ENCODE measurements at places on chromosomes 13 and 19.

GRCh38 chr13:51444922-51445321 is 7.9 kb downstream of the INTS6 start:
- DNase-seq = no peak

GRCh38 chr19:5480427-5480836 is 25.2 kb downstream of the ZNRF4 start:
- peak; percentile 11 for DNase-seq

GRCh38 chr13:111632906-111633305 is 312.5 kb downstream of the TEX29 start:
- no peak for DNase-seq

GRCh38 chr19:49468746-49469447 is 5.1 kb upstream of the FLT3LG start:
- peak; percentile 99 for DNase-seq

DNA sequence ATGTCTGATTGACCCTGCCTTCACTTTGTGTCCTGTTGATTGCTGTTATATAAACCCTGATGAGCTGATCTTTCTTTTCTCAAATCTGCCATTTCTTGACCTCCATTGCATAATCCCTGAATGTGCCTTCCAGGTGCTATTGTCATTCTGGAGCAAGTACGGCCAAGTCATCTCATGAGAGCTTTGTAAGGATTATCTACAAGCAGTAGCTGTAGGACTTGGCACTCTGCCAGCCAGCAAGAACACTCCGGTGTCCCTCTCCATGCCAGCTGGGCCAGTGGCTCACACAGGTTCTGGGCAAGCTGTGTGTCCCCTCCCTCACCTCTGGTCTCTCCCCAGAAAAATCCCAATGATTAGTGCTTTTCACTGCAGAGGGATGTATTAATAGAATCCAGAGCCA is 348.1 kb downstream of the FOXO1 start:
- DNase-seq = no peak

- peak; percentile 14 for DNase-seq
These were observed 694 bp downstream of the CLN5 start for GRCh38 chr13:76992548-76993001.

- peak; percentile 26 for DNase-seq
These were observed 40.8 kb upstream of the TPP2 start for GRCh38 chr13:102555914-102556553.

DNA sequence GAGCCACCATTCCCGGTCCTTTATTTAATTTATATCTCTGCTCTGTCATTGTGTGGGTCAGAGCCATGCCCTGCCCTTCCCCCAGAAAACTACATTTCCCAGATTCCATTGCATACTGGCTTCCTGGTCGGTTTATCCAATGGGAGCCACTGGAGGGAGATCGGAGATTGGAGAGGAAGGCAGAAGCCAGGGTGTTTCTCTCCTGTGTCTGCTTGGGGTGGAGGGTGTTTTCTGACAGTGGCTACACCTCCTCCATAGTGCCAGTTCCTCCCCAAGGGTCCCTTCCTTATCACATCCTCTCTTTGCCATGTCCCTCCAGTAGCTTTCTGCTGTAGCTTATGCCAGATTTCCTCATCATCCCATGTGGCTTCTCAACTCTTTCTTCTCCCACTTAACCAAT is 19.0 kb downstream of the OLFM2 start:
- no peak for DNase-seq

DNA sequence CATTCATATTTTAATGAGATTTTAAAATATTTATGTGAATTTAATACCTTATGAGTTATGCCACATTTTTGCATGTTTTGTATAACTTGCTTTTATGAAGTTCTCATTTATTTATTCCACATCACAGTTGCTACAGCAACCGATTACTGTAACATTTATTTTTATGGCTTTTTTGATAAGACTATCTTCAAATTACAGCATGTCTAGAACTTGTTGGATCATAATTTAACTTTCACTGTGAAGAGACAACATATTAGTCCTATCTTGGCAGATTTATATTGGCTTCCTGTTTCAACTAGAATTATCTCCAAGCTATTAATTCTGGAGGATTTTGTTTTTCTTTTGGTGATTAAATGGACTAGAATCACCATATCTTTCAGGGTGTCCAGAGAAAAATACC is 793.7 kb upstream of the SLITRK5 start:
- DNase-seq = no peak

- no peak for DNase-seq
These were observed 32.4 kb downstream of the PPP1R37 start for GRCh38 chr19:45125360-45125759.

DNA sequence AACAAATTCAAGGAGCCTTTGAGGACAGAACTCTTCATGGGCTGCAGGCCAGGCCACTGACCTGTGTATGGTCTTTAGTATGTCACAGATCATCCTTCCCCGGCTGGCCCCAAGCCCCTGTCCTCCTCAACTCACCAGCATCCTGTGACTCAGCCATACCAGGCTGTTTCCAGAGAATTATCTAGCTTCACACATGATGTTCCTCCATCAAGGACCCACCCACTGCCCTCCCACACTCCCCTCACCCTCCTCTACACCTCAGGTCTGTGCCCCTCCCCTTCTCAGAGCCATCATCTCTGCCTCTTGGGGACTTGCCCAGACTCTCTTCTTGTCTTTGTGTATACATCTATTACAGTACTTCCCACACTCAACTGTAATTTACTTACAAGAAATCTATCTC is 14.7 kb downstream of the DCT start:
- DNase-seq = no peak

- no peak for DNase-seq
These were observed 1292.9 kb downstream of the PCDH9 start for GRCh38 chr13:65937251-65937650.

- no peak for DNase-seq
These were observed 38.9 kb downstream of the CAPN12 start for GRCh38 chr19:38705197-38706019.

GRCh38 chr19:38134540-38135149 is 89.4 kb downstream of the DPF1 start:
- peak; percentile 22 for DNase-seq

DNA sequence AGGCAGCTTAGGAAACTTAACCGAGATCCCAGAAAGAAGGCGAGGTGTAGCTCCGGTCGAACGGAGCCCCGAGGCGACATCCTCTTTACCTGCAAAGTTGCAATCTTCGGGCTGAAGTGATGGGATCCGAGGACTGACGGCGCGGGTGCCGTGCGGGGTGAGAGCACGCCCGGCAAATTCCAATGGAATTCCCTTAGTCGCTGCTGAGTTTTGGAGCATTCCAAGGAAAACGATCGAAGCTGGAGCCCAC is 141 bp downstream of the TRPC4 start:
- DNase-seq = no peak

GRCh38 chr13:33106656-33107360 is 90.6 kb downstream of the KL start:
- DNase-seq = no peak

DNA sequence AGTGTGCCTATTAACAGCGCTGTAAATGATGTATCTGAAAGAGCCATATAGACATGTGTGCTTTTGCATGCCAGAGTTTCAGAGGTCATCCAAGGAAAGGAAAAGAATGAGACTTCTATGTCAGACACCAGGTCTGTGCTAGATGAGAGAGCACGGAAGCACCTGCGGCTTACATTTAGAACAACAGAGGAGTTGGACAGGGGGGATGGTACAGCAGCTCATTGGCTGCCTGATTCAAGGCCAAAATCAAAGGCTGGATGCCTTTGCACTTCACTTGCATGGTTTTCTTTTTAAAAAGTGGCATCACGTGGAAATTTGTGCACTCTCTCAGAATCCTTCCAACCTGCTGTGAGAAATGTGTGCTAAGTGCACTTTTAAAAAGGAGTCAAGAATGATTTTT is 32.8 kb upstream of the AMER2 start:
- DNase-seq = no peak

DNA sequence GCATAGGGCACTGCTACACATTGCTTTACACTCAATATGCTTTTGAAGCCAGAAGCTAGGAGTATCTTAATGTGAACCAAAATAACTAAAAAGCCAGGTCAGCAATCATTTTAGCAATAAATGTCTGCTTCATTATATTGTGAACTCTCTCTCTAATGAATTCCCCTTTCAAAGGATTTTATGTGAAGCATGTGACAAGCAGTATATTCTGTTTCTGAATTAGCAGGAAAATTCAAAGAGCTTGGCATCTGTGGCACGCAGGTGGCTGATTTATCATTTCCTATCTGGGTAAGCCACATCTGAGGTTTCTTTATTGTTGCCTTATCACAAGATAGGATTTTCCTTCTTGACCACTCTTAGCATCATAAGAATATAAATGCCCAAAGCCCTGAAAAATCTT is 56.8 kb upstream of the KLF12 start:
- peak; percentile 22 for DNase-seq

DNA sequence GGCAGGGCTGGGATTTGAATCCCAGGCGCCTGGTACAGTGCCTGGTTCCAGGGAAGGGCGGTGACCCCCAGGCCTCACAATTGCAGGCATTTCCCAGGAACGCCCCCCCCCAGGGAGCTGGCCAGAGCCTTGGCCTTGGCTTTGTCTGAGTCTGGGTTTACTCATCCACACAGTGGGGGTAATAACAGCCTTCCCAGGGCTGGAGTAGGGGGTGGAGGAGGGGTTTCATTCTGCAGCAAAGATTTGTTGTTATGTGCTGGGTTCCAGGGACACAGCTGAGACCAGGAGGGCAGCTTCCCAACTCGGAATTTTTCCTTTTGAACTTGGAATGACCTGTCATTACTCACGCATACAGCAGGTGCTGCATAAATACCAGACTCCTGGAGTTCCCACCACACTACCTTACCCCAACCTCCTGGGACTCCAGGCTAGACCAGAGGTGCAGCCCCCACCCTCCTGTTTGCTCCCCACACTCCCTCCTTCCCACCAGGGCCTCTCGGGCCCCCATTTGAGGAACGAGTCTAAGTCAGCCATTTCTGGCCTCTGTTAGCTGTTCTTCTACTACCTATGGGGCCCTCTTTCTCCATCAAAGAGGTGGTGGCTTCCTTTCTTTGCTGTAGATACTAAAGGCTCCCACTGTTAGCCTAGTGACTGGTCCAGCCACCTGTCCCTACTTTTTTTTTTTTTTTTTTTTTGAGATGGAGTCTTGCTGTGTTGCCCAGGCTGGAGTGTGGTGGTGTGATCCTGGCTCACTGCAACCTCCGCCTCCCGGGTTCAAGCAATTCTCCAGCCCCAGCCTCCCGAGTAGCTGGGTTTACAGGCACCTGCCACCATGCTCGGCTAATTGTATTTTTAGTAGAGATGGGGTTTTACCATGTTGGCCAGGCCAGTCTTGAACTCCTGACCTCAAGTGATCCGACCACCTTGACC is 1.6 kb upstream of the ADAMTS10 start:
- DNase-seq = no peak

GRCh38 chr19:743168-743687 is 7.7 kb upstream of the MISP start:
- no peak for DNase-seq

GRCh38 chr19:41928221-41928683 is at the start of gene ERFL:
TSS of gene ERFL (minus strand) at chr19:41928449. CDS start at chr19:41912919, 15,530 bp downstream.
- no peak for DNase-seq

DNA sequence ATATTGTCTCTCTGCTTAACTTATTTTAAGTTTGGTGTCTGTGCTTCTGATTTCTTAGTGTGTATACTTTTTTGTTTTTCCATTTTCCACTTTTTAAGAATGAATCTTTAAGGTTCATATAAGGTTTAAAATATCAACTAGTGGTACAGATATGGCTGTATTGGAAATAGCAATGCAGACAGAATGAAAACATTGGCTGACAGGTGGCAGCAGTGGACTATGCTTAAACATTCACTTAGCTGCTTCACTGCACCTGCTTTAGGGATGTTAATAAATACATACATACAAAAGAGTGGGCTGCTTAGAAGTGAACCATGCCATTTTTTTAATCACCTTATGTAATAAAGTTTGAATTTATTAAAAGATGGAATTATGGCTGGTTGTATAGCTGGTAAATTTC is 27.3 kb downstream of the TM9SF2 start:
- peak; percentile 38 for DNase-seq

DNA sequence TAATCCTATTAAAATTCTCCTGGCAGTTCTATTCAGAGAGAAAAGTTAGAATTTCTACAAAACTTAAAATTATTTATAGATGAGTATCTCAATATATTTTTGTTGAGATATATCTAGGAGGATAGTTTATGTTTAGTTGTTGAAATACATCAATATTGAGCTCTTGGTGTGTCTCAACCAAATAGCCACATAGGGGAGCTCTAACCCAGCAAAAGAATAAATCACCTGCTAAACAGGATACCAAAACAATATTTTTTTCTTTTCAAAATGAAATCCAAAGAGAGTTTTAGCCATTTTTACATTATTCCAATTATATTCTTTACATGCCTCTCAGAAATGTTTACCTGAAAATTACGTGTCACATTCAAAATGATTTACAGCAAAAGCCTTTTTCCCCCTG is 954.7 kb downstream of the SLITRK6 start:
- no peak for DNase-seq

GRCh38 chr13:21256351-21256761 is 79.9 kb downstream of the MRPL57 start:
- DNase-seq = no peak

GRCh38 chr19:51568456-51568855 is 2.6 kb upstream of the ZNF175 start:
- no peak for DNase-seq

DNA sequence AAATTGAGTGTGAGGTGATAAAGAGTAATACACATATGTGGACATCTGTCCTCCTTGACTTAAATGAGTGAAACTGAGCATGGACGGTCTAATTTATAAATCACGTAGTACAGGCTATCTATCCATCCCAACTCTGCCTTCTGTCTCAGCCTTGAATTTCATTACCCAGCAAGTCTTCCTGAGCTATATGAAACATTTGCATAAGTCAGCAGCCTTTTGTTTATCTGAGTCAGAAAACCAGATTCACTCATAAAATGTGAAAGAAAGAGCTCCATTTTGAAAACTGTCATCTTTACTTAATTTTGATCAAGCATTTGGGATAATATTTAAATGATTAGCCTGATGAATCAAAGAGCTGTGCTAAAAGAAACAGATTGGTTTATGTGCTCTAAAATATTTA is 197.9 kb downstream of the LHFPL6 start:
- no peak for DNase-seq

DNA sequence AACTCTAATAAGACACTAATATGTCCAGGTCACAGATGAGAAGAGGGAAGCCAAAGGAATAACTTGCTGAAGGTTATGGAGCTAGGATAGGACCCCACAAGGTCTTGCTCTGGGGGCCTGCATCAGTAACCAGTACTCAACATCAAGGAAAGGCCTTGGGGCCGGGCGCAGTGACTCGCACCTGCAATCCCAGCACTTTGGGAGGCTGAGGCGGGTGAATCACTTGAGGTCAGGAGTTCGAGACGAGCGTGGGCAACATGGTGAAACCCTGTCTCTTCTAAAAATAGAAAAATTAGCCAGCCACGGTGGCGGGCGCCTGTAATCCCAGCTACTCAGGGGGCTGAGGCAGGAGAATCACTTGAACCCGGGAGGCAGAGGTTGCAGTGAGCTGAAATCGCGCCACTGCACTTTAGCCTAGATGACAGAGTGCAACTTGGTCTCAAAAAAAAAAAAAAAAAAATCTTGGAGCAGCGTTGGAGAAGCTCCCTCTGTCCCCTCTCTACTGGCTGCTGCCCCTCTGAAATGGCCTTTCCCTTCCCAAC is 1.8 kb downstream of the LONP1 start:
- no peak for DNase-seq
